GM12864 (cell line): ENCODE measurements at places on chromosomes 2 and 18.

- DNase-seq: no peak
Observed at GRCh38 chr18:11269257-11269656, 119.9 kb upstream of the PIEZO2 start.

GRCh38 chr18:34548973-34549294 lies 161.2 kb upstream of the DTNA start:
- no peak for DNase-seq

GRCh38 chr18:10261344-10262276 lies 192.8 kb upstream of the APCDD1 start:
- no peak for DNase-seq

DNA sequence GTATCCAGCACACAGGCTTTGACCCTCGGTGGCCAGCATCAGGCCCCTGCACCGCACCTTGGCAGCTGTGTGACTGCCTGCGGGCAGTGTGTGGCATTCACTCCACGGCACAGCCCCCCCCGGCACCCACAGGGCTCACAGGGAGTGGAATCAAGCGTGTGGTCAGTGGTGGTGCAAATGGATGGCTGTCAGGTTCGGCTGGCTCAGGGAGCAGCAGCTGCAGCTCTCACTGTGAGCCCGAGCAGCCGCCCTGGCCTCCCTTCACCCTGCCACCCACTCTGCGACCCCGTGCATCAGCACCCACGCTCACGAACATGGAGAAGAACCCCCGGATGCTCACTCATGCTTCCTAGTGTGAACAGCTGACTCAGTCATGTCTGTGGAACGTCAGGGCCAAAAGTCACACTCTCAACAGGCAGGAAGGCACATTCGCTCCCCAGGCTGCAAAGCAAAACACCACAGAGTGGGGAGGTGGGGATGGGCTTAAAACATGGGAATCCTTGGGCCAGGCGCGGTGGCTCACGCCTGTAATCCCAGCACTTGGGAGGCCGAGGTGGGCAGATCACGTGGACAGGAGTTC lies 41.5 kb upstream of the GPC1 start:
- DNase-seq: no peak

- no peak for DNase-seq
Observed at GRCh38 chr18:77056344-77057005, 76.1 kb downstream of the MBP start.

- no peak for DNase-seq
Observed at GRCh38 chr2:7450188-7450832, 533.1 kb downstream of the RNF144A start.
